ENCODE measurements at places on chromosomes 6 and 20.

GRCh38 chr20:44897133-44897532, 11.6 kb downstream of the YWHAB start:
- no peak for DNase-seq

- DNase-seq, result no peak
These were observed 14.5 kb upstream of the RGS17 start for GRCh38 chr6:153145591-153145990.

- no peak for DNase-seq
These were observed 68.4 kb upstream of the ELOVL5 start for GRCh38 chr6:53417141-53417540.

GRCh38 chr6:45687570-45687969, 309.8 kb upstream of the SUPT3H start:
- no peak for DNase-seq

DNA sequence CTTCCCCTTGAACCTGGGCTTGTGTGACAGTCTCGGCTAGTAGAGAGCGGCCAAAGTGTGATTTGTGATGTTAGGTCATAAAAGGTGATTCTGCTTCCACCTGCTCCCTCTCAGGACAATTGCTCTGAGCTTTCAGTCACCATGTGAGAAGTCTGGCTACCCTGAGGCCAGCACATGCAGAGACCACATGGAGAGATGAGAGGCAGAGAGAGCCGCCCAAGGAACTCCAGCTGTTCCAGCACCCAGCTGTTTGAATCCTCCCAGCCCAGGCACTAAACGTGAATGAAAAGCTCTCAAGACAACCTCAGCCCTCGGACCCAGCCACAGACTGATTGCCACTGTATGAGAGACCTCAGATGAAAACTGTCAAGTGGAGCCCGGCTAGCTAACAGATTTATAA, 143.4 kb upstream of the EEF1E1 start:
- DNase-seq, result no peak

DNA sequence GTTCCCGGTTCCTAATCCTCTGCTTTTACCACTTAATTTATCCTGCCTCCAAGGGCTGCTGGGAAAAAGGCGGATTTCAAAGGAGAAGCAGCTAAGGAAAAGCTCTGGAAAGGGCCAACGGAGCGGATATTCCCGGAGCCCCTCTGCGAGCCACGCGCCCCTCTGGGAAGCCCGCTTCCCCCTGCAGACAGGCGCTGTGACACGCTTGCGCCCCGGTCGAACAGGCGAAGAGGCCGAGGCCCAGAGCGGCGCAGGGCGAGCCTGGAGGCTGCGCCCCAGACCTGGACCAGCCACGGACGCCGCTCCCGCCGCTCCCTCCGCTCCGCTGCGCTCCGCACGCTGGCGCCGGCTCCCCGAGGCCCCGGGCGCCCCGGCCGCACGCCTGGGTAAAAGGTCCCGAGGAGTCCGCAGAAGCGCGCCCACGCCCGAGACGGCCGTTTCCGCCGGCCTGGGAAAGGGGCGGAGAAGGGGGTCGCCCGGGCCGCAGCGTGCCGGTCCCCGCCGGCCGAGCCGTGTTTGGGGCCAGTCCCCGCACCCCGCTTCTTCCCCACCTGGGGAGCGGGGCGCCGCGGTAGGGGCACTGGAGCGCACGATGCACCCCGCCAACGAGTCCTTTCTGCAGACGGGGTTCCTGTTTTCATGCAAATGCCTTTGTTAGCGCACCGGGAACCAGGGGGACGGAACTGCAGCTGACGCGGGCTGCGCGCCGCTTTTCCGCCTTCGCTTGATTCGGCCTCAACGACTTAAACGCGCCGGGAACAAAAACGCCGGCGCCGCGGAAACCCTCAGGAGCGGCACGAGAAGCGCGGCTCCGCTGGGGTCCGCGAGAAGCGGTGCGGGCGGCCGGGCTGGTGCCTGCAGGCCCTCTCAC, 91.9 kb upstream of the SIRPA start:
- DNase-seq, result no peak

DNA sequence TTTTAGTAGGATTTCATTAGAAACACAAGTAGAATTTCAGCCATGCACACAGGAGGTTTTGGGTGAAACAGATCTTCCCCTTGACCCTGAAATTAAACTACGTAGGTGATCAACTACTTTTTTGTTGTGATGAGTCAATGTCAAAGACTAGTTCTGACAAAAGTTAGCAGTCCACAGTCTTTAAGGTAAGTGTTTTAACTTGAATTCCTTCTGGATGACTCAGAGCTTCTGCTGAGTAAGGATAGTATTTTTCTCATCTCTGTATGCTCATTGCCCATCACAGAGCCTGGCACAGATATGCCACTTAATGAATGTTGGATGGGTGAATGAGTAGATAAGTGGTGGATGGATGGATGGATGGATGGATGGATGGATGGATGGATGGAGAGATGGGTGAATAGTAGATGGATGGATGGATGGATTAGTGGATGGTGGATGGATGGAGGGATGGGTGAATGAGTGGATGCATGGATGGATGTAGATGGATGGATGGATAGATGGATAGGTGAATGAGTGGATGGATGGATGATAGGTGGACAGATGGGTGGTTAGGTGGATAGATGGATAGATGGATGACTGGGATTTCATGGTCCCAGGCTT, 165.3 kb downstream of the ZMYND8 start:
- no peak for DNase-seq

- no peak for DNase-seq
These were observed 32.1 kb downstream of the KIAA1755 start for GRCh38 chr20:38228436-38228835.

DNA sequence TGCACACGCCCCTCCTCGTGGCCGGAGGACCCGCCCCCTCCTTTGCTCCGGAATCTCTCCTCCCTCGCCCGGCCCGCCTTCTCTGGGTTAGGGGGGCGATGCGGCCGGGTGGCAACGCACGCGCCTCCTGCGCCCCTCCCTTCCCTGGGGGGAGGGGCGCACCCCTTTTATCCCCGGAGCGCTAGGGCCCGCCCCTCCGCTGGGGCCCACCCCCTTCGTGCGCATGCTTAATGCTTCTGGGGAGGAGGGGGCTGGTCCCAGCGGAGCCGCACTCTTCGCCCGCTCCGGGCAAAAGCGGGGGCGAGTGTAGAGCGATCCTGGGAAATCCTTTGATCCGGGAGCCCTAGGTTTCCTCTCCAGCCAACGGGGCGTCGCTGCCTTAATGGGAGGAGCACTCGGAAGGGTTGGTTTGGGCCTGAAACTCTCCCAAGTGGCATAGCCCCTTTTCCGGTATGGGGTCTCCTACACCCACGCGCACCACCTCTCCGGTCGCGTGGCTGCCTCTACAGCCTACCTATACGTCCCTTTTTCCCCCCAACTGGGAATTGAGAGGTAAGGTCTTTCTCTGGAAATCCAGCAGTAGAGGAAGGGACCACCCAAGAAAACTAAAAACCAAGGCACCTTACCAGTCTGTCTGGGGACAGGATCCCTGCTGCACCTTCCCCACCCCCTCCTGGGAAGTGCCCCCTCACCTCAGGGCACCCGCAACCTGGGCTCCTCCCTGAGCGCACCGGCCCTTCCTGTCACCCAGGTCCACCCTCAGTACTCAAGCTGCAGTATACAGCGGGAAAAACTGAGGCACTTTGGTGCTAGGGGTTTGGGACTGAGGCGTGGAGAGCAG, 2.1 kb downstream of the SOX12 start:
- peak; percentile 71 for DNase-seq

DNA sequence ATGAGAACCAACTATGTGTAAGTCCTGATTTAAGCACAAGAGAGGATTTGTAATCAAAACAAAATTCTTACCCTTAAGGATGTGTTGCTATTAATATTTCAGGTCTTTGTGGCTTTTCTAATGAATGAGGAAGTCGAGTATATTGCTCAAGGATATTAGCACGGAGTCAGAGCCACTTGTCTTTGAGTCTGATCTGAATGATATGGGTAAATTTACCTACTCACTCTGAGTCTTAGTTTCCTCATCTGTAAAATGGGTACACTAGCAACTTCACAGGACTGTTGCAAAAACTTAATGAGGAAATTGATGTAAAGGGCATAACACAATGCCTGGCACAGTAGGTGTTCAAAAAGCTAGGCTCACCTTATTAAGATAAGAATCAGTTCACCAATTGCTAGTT, 30.0 kb upstream of the QKI start:
- DNase-seq, result no peak

GRCh38 chr20:36469973-36470372, 71.3 kb upstream of the MYL9 start:
- DNase-seq, result no peak

- no peak for DNase-seq
These were observed 912.1 kb downstream of the PHF3 start for GRCh38 chr6:64547594-64548268.

- no peak for DNase-seq
These were observed 50.6 kb downstream of the TRAF3IP2 start for GRCh38 chr6:111555036-111555435.

- DNase-seq, result no peak
These were observed 121.9 kb downstream of the GJA1 start for GRCh38 chr6:121557146-121557940.

- no peak for DNase-seq
These were observed 78.6 kb downstream of the KIF13A start for GRCh38 chr6:17908831-17909230.

DNA sequence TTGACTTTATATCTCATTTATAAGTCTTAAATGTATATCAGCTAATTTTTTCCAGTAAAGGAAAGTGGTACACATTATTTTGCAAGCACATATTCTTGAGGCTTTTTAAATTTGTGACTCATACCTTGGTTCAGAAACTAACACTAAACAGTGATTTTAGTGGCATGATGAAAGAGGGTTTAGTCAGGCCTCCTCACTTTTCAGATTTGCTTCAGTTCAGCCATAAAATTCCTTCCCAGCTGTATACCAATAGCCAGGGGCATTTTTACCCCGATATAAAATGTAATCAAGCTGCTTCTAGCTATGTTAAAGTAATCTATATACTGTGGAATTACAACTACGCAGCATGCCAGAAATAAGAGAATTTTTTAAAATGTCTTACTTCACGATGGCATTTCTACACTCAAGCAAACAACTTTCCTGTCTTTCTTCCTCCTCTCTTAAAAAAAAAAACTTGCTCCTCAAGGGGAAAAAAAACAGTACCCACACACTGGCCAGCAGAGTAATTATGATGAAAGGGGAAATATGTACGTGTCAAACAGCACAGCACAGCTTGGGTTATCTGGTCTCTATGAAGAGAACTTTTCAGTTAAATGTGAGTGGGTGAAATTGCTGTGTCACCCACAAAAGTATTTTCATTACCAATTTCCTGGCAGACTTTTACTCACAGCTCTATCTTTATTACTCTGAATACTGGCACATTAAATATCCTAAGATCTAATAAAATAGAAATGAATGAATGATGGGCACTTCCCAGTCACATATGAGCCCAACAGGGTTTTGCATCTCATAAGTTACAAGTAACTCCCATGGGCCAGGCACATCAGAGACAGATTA, 244.8 kb upstream of the TENT5A start:
- no peak for DNase-seq

GRCh38 chr20:59827138-59828056, 106.0 kb downstream of the SYCP2 start:
- no peak for DNase-seq

DNA sequence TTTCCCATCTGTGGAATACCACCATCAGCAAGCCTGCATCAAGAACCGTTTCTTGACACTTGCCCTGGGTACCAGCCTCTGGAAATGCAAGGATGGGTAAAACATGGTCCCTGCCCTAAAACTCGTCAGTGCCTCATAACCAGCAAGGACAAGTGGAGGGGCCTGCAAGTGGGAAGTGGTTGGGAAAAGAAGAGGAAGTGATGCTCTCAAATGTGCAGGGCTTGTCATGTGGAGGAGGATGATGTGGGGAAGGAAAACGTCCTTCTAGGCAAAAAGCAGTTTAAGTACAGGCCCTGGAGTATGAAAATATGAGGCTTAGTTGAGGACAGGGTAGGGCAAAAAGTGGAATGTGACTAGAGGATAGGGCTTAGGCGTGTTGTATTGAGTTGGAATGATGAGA, 19.0 kb downstream of the RREB1 start:
- no peak for DNase-seq

DNA sequence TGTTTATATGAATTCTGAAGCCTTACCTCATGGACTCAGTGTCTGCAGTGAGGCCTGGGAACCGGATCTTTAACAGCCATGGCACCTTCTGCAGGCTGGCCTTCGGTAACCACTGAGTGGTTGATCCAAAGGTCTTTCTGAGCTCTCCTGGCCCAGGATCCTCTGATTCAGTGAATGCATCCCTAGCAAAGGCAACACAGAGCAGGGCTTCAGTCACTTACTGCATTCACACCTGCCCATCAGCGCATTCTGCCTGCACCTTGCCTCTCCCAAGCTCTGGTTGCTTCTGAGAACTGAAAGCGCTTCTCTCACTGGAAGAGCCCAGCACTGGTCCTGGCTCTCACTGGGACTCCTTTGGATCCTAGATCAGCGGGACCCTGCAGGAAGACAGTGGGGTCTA, 8.4 kb upstream of the CST9 start:
- DNase-seq, result no peak

DNA sequence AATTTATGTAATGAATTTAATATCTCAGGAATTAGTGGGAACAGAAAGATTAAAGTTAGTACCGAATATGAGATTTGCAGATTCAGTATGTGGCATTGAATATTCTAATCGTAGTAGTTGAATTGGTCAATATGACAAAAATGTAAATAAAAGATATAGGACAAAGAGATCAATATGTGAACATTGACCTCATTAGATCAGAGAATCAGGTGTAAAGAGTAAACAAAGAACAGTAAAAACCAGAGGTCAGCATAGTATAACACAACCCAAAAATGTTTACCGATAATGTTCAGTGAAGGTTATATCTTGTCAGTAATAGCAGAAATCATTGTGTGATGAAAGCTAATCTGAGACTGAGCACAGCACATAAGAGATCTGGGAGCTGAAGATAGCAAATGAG, 152.0 kb downstream of the FAM83B start:
- DNase-seq, result no peak

- no peak for DNase-seq
These were observed 1086.2 kb downstream of the KIF16B start for GRCh38 chr20:15487030-15487429.

- DNase-seq, result no peak
These were observed 558.7 kb downstream of the LMBRD1 start for GRCh38 chr6:69238067-69238466.

GRCh38 chr6:19465760-19466159, 371.4 kb upstream of the ID4 start:
- DNase-seq, result no peak

DNA sequence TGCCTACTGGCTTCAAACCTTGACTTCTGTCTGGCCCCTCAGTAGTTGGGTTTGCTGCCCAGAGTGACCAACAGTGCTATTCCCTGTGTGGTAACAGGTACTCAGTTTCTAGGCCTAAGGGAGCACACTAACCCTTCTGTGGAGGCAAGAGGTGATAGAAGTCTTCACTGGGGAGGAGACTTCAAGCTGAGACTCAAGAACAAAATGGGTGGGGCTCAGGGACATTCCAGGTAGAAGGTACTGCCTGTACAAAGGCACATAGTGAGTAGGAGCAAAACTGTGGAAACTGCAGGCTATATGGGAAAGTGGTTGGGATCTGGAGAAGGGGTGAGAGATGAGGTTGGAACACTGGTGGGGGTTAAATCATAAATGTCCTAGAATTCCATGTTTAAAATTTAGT, 2.3 kb upstream of the SCAND1 start:
- DNase-seq, result no peak

GRCh38 chr6:21791581-21791980, 198.0 kb downstream of the SOX4 start:
- DNase-seq, result no peak

All from CD4-positive, alpha-beta memory T cell (primary cell).